Caudate nucleus (tissue), 63 donors: ENCODE measurements at places on chromosomes 12 and 14.

- no peak for DNase-seq
Observed at GRCh38 chr12:50453872-50454271, 50.9 kb upstream of the DIP2B start.

GRCh38 chr14:54549862-54550261 is 17.1 kb upstream of the SAMD4A start:
- no peak for DNase-seq

- no peak for DNase-seq
Observed at GRCh38 chr14:105487986-105488777, 1.5 kb downstream of the CRIP1 start.

GRCh38 chr14:68160779-68161546 is 341.4 kb downstream of the RAD51B start:
- no peak for DNase-seq

GRCh38 chr14:52355016-52355431 is 40.9 kb downstream of the PTGER2 start:
- DNase-seq = no peak

GRCh38 chr12:863285-863684 is 86.2 kb downstream of the RAD52 start:
- DNase-seq = no peak

GRCh38 chr14:68785534-68786490 is 7.1 kb downstream of the ZFP36L1 start:
- no peak for DNase-seq

DNA sequence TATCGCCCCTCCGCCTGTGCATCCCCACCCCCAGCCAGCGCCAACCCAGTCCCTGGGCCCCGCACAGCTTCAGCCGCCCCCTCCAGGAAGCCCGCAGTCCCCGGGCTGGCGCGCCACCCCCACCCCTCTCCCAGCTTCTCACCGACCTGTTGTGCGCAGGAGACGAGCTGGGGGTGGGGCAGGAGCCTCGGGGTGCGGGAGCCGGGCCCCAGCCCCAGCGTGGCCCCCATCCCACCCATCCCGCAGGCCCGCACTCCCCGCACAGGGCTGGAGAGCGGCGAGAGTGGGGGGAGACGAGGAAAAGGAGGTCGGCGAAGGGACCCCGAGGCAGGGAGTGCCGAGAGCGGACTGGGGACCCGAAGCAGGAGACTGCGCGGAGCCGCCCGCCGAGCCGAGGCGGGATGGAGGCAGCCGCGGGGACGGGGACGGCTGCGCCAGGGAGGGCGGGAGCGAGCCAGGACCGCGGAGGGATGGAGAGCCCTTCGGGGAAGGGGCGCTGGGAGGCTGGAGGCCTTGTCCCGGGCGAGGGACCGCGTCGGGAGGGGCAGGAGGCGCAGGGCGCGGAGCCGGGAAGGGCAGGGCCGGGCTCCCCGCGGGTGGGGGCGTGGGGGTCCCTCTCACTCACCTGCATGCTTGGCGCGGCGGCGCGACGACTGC is 498 bp downstream of the PIANP start:
- peak; percentile 35 for DNase-seq

DNA sequence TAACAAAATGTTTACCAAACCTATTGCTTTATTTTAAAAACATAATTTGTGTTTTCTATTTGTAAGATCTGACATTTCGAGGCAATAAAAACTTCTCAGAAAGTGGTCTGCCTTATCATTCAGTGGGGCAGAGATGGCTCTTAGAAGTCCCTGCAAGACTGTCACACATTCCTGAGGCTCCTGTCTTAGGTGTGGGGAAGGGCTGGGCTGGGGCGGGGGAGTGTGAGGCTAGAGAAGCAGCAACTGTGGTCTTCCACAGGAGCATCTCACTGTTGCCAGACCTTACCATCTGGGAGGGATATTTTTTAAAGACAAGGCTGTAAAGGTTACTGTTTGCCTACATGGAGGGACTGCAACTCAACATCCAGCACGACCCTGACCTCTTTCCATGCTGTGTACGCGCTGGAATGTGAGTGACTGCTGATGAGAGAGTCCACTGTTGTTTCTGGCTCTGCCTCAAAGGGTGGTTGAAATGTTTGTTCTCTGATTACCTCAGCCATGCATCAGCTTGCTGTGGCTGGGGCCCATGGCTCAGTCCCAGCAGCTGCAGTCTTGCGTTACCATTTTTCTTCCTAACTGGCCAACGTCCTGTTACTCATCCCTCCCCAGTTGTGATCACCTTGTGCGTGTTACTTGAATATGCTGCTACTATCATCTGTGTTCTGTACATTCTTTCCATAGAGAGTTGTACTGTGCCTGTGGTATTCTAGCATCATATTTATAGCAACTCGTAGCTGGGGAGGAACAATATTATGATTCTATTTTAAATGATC is 12.4 kb downstream of the ERG28 start:
- no peak for DNase-seq

GRCh38 chr14:71762575-71762974 is 169.7 kb upstream of the RGS6 start:
- no peak for DNase-seq

DNA sequence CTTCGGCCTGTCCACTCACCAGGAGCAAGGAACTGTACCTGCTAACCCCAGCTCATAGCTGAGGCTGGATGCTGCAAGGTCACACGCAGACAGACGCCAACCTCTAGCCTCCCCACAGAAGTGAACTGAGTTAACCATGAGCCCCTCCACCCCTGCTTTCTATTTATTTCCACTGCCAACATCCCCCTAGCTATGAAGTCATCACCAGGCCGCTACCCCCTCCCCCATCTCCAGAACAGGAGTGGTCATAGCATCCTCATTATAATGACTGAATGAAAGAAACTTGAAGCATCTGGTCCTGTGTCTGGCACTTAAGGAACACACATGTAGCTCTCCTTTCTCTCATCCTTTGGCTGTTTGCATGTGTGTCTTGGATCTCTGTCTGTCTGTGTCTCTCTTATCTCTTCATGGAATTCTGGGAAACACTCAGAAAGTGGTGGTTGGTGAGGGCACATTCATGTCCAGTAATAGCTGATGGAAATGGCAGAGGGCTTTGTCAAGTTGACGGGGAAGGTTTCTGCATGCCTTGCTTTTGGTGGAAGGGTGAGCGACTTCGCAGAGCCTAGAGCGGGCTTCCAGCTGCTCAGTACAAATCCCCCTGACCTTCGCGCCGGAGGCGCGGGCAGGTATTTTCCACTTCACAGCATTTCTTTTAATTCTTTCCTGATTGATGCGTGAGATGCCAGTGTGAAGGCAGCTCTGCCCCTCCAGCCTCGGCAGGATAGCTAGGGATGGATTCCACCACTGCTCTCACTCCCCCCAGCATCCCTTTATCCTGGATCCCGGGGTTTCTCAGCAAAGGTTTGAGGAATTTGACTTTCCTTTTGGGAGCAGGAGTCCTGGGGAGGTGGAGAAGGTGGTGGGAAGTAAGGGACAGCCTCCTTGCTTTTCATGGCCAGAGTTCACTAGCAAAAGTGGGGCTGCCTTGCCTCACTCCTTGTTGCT is 198.2 kb downstream of the CHST11 start:
- no peak for DNase-seq

DNA sequence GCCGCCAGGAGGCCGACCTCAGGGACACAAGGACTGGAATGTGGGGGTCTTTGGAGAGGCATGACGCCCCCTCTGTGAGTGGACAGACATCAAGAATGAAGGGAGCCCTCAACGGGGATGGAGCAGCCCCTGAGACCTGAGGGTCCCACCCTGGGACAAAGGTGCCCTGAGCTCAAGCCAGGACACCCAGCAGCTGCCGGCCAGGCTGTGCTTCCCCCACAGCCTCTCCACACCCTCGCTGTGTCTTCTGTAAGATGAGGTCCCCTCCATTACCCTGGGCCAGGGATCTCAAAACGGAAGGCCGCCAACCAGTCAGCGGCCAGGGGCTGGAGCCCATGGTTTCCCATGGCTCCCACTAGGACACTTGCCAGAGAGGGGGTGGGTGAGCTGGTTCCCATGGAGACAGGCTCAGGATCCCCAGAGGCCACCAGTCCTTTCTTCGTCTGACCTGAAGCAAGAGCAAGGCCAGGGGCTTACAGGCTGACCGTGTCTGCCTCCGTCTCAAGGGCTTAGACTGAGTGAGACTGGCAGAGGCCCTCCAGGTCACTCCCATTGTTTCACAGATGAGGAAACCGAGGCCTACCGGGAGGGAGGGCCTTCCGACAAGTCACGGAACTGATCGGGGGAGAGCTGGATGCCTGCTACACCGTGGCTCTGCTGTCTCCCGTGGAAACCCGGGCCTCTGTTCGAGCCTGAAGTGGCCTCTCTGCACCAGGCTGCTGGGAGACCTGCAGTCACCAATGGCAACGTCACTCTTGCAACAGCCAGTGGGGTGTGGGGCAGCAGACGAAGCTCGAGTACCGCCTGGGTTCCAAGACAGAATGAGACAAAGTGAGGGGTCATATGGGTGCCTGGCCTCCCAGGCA is 91.7 kb upstream of the DIO3 start:
- DNase-seq = no peak

GRCh38 chr14:75260025-75260763 is 18.4 kb upstream of the FOS start:
- no peak for DNase-seq

- DNase-seq = no peak
Observed at GRCh38 chr12:88856201-88856600, 275.9 kb upstream of the KITLG start.

DNA sequence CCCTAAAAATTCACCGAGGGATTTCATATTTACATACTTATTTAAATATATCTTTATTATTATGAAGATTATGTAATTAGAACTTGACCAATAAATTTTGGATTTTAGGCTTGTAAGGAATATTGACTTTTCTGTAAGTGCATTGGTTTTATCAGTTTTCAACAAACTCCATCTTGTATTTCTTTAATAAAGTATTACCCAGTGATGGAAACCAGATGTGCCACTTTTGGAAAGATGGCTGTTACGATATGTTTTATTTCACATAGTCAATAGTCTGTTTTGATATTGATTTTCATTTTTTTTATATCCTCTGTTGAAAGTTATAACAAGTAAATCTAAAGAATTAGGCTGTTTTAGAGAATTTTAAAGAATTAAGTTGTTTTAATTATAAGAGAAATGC is 1.8 kb downstream of the MON2 start:
- no peak for DNase-seq

- no peak for DNase-seq
Observed at GRCh38 chr12:17918013-17918412, 172.0 kb downstream of the RERGL start.

- no peak for DNase-seq
Observed at GRCh38 chr14:34199585-34199984, 248.7 kb upstream of the EGLN3 start.

DNA sequence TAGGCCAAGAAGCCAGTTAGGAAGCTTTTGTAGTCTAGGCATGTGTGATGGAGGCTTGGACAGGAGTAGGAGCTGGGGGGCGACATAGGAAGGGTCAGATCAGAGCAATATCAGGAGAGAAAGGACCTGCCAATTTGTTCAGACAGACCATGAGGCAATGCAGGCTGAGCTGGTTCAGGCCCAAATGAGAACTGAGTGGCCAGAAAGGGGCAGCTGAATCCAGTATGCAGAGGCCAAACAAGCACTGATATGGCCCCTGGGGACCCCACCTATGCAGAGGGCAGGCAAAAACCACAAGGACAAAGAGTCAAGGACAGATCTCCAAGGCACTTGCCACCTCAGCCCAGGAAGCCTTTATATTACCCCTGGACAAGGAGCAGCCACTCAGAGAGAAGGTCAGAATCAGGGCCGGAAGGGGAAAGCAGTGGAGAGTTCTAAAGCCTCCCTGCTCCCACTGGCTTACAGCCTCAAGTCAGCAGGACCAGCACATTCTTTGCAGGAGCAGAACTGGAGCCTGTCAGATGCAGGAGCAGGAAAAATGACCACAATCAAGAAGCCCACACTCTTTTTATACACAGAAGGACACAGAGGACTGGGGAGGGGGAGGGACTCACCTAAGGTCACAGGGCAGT is 37.2 kb downstream of the CLMN start:
- no peak for DNase-seq

DNA sequence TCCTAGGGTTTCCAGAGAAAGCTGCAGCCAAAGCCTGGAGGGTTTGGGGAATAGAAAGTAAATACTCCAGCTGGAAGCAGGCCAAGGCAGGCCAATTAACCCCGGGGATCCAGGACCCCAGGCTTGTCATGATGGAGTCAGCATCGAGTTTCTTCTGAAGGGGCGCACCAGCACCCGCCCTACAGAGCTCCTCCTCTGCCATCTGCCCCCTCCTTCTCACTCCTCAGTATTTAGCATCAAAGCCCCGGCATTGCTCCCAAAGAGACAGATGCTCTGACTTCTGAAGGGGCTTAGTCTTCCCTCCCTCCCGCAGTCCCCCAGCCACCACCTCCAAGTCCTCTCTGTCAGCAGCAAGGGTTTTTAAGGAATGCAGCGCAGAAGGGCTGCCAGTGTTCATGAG is 285.1 kb upstream of the NOS1 start:
- DNase-seq = no peak

DNA sequence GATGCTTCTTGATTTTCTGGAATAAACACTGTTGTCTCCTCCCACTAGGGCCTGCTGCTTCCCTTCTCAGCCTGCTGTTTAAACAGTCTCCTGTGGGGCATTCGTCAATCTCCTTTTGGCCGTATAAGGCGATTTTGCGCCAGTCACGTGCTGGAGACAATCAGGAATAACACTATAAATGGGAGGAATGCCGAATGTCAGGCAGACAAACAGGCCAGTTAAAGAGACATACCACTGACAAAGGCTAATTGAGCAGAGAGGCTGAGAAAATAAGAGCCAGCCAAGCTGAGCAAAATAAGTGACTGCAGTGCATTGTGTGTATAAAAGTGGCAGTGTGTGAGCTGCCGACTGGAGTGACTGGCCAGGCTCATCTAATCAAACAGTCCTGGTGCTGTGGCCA is 23.3 kb downstream of the DMAC2L start:
- peak; percentile 69 for DNase-seq

DNA sequence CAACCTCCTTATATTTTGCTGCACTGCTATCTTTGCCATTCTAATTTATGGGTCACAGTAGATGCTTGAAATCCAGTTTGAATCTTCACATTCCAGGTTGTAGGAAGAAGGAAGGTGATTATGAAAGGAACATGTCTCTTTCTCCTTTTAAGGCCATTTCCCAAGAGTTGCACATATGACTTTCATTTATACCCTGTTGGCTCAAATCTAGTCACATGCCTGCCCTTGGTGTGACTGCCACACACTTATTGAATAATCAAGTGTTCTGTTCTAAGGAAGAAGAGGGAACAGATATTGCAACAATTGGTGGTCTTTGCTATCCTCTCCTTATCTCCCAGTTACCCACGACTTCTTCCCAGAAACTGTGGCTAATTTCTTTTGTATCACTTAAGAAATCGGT is 404.3 kb downstream of the TMEM117 start:
- DNase-seq = no peak
